ENCODE measurements at places on chromosomes 13 and 19.

DNA sequence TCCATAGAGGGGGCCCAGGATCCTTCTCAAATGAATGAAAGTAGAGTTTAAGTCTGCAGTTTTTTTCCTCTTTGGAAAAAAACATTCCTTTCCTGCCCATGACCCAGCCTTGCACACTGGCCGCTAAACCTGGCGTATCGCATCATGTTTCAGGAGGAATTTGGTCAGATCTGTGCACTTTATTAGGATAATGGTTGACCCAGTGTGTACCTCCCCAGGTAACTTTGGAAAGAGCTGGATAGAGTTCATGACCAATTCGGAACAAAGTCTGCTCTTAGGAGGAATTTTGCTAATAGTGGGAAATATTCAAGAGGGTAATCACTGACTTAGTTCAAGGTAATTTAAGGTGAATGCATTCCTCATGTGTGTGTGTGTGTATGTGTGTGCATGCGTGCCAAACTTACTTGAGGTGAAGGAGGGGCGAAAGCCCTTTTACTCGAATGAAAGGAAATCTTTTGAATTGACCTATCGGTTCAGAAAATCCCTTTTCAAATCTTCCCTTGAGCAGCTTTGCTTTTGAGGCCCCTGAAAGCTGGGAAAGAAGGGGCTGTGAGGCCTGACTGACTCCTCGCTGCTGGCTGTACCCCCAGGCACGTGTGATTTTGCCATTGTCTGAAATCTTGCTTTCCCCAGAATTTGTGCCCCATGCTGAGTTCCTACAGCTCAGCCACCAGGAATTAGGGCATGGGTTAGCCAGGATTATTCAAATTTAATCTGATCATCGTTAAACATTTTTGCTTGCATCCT lies 46.3 kb downstream of the SIPA1L3 start:
- peaks cover 3% of the 10 kb centered on the region for H3K36me3 ChIP-seq
- no peaks in the 10 kb centered on the region for H3K27me3 ChIP-seq
- peaks cover 4% of the 10 kb centered on the region for H3K4me1 ChIP-seq
- no peak for DNase-seq

DNA sequence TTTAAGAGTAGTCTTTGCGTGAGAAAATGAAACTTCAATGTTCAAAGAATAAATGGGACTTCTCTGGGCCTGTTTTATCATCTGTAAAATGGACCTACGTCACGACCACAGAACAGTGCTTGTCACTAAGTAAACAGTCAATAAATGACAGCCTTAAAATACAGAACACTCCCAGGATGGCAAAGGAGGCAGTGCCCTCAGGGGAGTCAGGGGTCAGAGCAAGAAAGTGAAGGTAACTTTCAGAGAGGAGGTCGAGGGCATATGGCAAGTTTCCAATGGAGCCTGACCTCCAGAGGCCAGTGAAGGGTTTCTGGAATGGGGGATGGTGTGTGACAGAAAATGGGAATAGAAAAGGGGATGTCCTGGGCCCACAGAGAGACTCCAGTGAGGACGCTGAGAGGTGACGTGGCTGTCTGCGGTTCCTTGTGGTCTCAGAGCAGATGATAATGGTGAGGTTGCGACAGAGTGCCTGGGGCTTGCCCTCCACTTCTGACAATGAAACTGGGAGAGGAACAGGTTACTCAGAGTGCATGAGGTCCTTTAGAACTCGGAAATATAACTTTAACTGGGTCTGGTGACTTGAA lies 91.8 kb downstream of the UBL3 start:
- H3K27me3 ChIP-seq = no peaks in the 10 kb centered on the region
- H3K4me1 ChIP-seq = peaks cover 7% of the 10 kb centered on the region
- peaks cover 4% of the 10 kb centered on the region for H3K36me3 ChIP-seq
- DNase-seq = peak; percentile 51

GRCh38 chr19:28435551-28436271 lies 777.2 kb downstream of the UQCRFS1 start:
- peaks cover 25% of the 10 kb centered on the region for H3K4me1 ChIP-seq
- peak overlapping the region; percentile 62 for H3K4me3 ChIP-seq
- peaks cover 3% of the 10 kb centered on the region for H3K36me3 ChIP-seq
- H3K27me3 ChIP-seq = no peaks in the 10 kb centered on the region
- DNase-seq = no peak

- H3K27ac ChIP-seq = no peak overlapping the region
- H3K36me3 ChIP-seq = no peaks in the 10 kb centered on the region
- H3K4me3 ChIP-seq = no peak overlapping the region
- no peak for DNase-seq
Measured at GRCh38 chr19:6026390-6027227, 48.7 kb upstream of the RANBP3 start.

GRCh38 chr13:33051632-33052031 lies 35.4 kb downstream of the KL start:
- H3K4me1 ChIP-seq = no peaks in the 10 kb centered on the region
- DNase-seq = no peak
- no peaks in the 10 kb centered on the region for H3K36me3 ChIP-seq
- H3K27ac ChIP-seq = no peak overlapping the region
- peaks cover 37% of the 10 kb centered on the region for H3K27me3 ChIP-seq

GRCh38 chr19:34189199-34189916 lies 17.1 kb downstream of the LSM14A start:
- no peak overlapping the region for H3K27ac ChIP-seq
- H3K27me3 ChIP-seq = no peaks in the 10 kb centered on the region
- H3K36me3 ChIP-seq = peaks cover 33% of the 10 kb centered on the region

GRCh38 chr19:35009424-35010415 lies 9.6 kb downstream of the GRAMD1A start:
- H3K4me3 ChIP-seq = no peak overlapping the region
- H3K4me1 ChIP-seq = peaks cover 52% of the 10 kb centered on the region

Measured in effector memory CD8-positive, alpha-beta T cell (primary cell).